ENCODE measurements at places on chromosomes 2 and 18.

- DNase-seq, result no peak
Observed at GRCh38 chr2:228802181-228803071, 468.7 kb downstream of the PID1 start.

GRCh38 chr2:240759459-240759858 is 60.6 kb downstream of the KIF1A start:
- DNase-seq, result peak; percentile 19

GRCh38 chr2:31517442-31518203 is 63.1 kb downstream of the SRD5A2 start:
- DNase-seq, result no peak

DNA sequence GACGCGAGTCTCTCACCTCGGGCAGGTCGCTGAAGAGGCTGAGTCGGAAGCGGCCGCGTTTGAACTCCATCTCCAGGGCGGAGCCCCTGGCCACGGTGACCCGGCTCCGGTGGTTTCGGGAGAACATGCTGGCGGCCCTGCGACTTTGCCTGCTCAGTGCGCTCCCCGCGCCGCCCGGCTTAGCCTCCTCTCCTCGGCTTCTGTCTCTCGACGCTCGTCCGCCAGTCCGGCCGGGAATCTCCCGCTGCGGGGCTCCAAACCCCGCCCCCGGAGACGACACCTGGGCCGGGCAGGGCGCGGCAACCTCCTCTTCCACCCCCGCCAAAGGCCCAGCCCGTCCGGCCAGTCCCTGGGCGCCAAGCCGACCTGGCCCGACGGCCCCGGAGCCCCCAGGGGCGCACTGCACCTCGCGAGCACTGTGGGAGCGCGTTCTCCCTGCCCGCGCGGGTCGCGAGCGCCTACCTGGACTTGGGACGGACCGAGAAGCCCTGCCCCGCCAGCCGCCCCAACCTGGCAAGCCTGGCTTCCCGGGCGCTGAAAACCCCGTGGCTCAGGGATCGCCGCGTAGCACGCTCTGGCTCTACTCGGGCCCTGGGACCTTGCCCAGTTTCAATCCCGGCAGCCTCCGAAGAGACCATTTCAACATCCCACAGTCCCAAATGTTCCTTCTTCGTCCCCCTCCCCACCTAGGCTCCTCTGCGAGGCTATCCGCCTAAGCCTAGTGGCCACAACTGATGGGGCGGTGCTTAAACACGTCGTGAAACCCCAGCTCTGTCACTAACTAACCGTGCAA is at the start of gene RTKN:
Gene RTKN (minus strand): TSS at position 248 of the 793 bp plus-strand sequence. CDS start 121 bp downstream, at position 127.
- no peak for DNase-seq

DNA sequence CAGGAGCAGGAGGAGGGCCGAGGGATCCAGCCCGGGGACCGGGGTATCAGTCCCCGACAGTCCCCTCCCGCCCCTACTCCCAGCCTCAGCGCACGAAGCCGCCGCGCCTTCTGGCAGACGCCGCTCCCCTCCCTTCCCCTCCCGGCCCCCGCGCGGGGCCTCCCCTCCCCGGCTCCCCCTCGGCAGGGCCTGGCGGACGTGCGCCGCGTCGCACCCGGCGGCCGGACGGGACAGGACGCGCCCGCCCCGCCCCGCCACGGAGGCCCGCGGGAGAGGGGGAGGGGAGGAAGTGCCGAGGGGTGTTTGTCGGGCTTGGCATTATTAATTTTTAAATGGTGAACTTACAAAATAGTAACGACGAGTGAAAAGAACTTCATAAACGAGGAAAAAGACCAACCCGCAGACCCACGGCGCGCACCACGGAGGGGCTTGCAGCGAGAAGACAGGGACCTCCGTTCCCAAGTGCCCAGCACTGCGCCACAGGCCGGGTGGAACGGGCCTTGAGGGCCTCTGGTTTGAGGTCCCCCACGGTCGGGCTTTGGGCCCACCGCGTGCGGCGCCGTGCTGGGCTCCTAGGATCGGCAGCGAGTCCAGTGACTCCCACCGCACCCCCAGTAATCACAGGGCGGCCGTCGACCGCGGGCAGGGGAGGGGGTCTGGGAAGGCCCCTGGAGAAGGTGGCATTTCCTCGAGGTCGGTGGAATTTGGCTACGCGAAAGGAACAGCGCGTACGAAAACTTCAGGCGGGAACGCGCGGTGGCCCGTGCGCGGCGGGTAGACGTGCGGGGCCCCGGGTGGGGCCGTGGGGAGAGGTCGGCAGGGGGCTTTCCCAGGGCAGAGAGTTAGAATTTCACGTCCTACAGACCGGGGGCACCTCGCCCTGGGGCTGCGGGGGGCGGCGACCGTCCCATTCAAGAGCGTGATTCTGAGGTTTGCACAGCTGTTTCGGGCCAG is 954 bp upstream of the CTDSP1 start:
- no peak for DNase-seq

GRCh38 chr2:114661971-114662939 is 219.8 kb downstream of the DPP10 start:
- DNase-seq, result peak; percentile 2

GRCh38 chr2:212028798-212029394 is 509.7 kb downstream of the ERBB4 start:
- DNase-seq, result no peak

GRCh38 chr18:2602844-2603243 is 31.5 kb downstream of the NDC80 start:
- no peak for DNase-seq

DNA sequence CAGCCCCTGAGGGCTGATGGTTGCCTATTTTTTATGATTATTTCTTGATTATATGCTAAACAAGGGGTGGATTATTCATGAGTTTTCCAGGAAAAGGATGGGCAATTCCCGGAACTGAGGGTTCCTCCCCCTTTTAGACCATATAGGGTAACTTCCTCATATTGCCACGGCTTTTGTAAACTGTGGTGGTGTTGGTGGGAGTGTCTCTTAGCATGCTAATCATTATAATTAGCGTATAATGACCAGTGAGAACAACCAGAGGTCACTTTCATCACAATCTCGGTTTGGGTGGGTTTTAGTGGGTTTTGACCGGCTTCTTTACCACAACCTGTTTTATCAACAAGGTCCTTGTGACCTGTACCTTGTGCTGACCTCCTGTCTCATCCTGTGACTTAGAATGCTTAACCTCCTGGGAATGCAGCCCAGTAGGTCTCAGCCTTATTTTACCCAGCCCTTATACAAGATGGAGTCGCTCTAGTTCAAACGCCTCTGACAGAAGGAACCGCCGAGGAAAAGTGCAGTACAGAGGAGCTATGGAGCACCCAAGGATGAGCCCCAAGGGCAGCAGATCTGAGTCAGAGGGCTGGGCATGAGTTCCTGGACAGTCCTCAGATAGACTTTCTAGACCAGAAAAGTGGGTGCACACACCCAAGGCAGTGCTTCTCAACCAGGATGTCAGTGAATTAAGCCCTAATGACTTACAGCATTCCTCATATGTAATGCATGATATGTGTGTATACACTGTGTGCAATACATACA is 37.1 kb upstream of the ASAP2 start:
- DNase-seq, result no peak

GRCh38 chr2:176531608-176532007 is 262.4 kb downstream of the MTX2 start:
- no peak for DNase-seq

- no peak for DNase-seq
Observed at GRCh38 chr2:96396095-96396494, 60.5 kb downstream of the NCAPH start.

GRCh38 chr2:186912979-186913378 is 64.0 kb upstream of the ZSWIM2 start:
- no peak for DNase-seq

GRCh38 chr2:67067656-67068055 is 329.5 kb upstream of the ETAA1 start:
- no peak for DNase-seq

DNA sequence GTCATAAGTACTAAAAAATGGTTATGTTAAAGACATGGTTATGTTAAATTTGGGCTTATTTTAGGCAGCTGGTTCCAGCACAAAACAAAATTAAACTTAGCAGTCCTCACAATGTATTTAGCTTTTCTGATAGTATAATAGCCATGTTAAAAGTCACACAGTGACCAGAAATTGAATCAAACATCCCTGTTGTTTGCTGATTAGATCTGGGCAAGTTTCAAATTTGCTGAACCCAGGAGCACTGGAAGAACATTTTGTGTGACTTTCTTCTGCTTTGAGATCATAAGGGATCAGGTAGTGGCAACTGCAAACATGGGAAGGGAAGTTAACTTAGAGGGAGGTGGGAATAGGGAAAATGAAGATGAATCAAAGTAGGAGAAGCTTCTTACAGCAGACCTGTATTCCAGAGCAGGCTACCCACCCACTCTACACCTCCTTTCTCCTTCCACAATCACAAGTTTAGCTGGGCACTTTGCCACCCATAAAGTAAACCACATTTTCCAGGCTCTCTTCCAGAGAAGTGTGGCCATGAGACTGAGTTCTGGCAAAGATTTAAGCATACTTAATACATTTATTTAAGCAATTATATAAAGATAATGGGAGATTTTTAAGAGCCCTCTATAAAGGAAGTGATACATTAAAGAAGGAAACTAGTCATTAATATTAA is 616.1 kb upstream of the LRATD1 start:
- no peak for DNase-seq

- no peak for DNase-seq
Observed at GRCh38 chr18:56741685-56742084, 90.5 kb downstream of the WDR7 start.

DNA sequence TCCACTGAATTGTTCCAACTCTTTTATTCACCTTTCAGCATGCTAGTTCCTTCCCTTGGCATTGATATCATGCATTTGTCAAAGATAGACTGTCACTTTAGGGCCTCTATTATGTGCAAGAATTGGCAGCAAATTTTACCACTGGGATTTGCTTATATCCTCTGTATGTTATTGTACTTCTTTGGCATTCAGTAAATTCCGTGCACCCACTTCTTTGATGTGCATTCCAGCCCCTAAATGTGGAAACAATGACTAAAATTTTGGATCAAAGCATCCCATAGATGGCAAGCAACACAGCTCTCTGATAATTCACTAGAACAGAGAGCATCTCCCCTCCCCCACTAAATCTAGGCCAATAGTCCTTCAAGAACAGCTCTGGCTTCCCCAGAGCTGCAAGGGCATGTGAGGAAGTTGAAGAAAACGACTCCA is 399.0 kb upstream of the HNRNPA3 start:
- no peak for DNase-seq

DNA sequence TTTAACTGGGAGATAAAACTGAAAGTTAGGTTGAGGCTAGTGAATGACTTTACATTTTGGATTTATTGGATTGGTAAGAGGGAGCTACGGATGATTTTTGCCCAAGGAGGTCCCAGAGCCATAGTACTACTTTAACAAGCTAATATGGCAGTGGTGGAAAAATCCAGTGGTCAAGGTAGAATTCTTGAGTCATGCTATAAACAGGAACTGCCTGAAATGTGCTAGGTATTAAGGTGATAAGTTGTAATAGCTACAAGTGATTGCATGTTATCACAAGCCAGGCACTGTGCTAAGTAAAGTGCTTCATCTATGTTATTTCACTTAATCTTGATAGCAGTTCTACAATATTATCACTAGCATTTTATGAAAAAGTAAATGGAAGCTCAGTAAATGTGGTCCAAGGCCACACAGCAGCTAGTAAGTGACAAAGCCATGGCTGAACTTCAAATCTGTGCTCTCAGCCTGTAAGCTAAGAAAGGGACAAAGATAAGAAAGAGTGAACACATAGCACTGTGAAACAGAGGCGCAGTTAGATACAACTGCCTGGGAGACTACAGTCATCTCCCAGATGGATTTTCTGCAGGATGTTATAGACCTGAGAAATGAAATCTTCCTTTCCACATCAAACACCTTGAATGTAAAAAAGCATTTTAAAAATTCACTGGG is 469.6 kb downstream of the TGIF1 start:
- no peak for DNase-seq

GRCh38 chr2:157902692-157903091 is 26.6 kb upstream of the ACVR1 start:
- DNase-seq, result no peak

DNA sequence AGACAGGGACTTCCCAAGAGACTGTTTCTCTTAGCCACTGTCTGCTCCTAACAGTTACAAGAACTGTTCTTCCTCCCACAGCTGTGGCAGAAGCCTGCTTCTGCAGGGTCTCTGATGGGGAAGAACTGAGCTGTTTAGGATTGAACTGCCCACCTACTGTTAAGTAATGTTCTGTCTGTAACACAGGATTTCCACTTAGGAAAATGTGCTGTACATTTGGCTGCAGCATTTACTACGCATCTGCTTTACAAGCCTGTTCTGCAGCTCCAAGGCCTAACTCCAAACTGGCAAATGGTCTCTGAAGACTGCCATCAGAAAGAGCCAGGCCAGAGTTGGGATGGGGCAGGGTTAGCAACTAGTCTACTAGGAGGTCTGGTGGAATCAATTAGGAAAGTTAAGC is 87.8 kb upstream of the UPP2 start:
- no peak for DNase-seq

- DNase-seq, result no peak
Observed at GRCh38 chr2:47842846-47843245, 59.9 kb downstream of the MSH6 start.

DNA sequence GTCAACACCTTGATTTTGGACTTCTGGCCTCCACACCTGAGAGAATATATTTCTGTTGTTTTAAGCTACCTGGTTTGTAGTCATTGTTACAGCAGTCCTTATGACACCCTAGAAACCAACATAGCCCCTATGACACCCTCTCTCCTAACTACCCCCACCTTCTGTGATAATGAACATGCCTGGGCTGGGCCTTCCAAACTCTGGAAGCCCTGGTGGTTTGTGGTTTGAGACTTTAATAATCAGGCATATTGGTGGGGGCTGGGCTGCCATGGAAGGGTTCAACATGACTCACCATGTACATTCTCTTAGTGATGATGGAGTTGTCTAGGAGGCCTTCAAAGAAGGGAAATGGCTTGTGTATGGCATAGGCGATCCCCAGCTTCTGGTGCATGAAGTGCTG is 3.3 kb downstream of the SP110 start:
- no peak for DNase-seq

DNA sequence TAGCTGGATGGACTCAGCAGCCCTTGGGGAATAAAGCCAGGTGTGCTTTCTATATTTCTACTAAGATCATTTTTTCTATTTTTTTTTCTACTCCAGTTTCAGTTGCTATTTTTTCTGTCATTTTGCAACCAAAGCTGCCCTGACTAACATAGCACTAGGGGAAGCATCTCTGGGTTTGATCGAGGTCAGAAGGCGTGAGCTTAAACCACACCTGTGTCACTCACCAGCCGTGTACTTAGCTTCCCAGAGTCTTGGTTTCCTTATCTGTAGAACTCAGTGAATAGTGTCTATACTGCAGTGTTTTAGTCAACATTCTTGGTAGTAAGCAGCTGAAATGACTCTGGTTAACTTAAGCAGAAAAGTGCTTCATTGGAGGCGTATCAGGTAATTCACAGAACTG is 489.6 kb upstream of the SPRED2 start:
- no peak for DNase-seq

- no peak for DNase-seq
Observed at GRCh38 chr2:200300065-200300464, 6.4 kb upstream of the SPATS2L start.

- DNase-seq, result peak; percentile 95
Observed at GRCh38 chr2:174487108-174487819, 435 bp upstream of the GPR155 start.

GRCh38 chr2:128696421-128696820 is 377.8 kb upstream of the HS6ST1 start:
- no peak for DNase-seq

GRCh38 chr2:4465671-4466070 is 762.3 kb downstream of the DCDC2C start:
- DNase-seq, result no peak
